ENCODE measurements at places on chromosomes 3 and 15.

GRCh38 chr15:90654233-90655136 lies 62.7 kb upstream of the BLM start:
- peak overlapping the region; percentile 36 for H3K27ac ChIP-seq
- H3K27me3 ChIP-seq: peaks cover 10% of the 10 kb centered on the region
- ATAC-seq: no peak
- no peak overlapping the region for H3K4me3 ChIP-seq
- H3K4me1 ChIP-seq: peaks cover 22% of the 10 kb centered on the region
- no peaks in the 10 kb centered on the region for H3K36me3 ChIP-seq

GRCh38 chr3:34777386-34777785 lies 861.9 kb upstream of the ARPP21 start:
- H3K4me3 ChIP-seq: no peak overlapping the region
- H3K27ac ChIP-seq: no peak overlapping the region
- H3K36me3 ChIP-seq: no peaks in the 10 kb centered on the region

DNA sequence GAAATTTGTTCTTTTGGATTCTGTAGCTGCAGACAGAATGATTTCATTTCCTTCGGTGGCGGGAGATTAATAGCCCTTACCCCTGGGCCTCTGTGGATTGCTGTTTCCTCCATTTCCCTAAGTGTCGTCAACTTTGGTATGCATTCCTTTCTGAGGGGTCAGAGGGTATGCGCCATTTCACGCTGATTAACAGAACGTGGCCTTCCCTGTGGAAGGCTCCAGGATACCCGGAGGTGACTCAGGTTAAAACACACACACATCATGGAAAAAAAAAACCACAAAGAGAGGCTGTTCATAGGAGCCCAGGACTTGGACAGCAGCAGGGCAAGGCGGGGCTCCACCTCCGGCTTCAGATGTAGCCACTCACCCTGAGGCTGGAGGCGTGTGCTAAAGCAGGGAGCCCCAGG lies 51.9 kb downstream of the EPHB1 start:
- no peak for ATAC-seq
- H3K27me3 ChIP-seq: no peaks in the 10 kb centered on the region
- no peak overlapping the region for H3K27ac ChIP-seq
- no peaks in the 10 kb centered on the region for H3K4me1 ChIP-seq

GRCh38 chr15:101064795-101065569 lies 145.8 kb downstream of the LRRK1 start:
- no peak overlapping the region for H3K4me3 ChIP-seq
- no peaks in the 10 kb centered on the region for H3K27me3 ChIP-seq
- H3K27ac ChIP-seq: no peak overlapping the region
- no peaks in the 10 kb centered on the region for H3K4me1 ChIP-seq
- no peaks in the 10 kb centered on the region for H3K36me3 ChIP-seq

DNA sequence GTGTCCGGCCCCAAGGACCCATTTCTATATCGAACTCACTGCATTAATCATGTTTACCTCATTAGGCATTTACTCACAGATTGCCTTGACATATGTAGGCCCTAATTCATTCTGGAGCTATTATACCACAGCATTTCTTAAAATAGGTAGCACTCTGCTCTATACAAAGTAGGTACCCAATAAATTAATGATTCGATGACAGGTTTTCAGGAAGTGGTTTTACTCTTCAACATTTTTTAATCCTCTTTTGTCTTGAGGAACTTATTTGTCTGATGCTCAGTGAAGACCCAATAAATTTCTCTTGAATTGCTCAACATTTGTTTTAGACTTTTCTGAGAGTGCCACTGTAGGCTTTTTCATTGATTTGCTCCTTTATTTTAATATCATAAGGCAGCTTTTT lies 12.1 kb downstream of the TGFBR2 start:
- H3K36me3 ChIP-seq: peaks cover 100% of the 10 kb centered on the region
- no peaks in the 10 kb centered on the region for H3K27me3 ChIP-seq
- no peak for ATAC-seq
- peaks cover 37% of the 10 kb centered on the region for H3K4me1 ChIP-seq

DNA sequence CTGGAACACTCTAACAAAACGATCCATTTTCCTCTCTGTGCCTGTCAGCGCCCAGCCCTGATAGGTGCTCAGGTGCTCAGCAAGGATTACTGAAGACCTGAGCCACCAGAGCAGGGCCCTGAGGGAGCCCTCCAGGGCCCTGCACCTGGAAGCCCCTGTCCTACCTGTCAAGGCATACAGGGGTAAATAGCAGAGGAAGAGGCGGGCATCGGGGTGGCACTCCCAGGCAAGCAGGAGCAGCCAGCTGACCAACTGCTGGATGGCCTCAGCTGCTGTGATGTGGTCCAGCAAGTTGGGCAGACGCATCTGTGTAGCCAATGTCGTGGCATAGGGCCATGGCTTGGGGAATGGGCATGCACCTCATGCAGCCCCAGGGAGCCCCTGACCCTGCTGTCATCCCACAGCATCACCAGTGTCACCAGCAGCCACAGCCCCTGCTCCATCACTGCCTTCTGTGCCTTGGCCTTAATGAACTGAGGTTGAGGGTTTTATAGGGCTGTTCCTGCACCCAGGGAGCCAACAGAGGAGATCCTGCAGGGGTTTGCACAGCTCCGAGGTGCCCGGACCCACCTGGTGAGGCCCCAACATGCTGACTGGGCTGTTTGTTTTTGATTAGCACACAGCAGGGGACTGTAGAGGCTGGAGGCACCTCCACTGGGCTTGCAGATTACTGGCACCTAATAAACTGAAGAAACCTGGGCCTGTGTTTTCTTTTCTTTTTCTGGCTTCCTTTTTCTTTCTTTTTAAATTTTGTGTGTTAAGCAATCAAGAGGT lies 7.9 kb upstream of the WDR6 start:
- H3K36me3 ChIP-seq: peaks cover 15% of the 10 kb centered on the region
- H3K4me3 ChIP-seq: no peak overlapping the region
- ATAC-seq: no peak
- peaks cover 12% of the 10 kb centered on the region for H3K4me1 ChIP-seq
- H3K27ac ChIP-seq: peak overlapping the region; percentile 81

DNA sequence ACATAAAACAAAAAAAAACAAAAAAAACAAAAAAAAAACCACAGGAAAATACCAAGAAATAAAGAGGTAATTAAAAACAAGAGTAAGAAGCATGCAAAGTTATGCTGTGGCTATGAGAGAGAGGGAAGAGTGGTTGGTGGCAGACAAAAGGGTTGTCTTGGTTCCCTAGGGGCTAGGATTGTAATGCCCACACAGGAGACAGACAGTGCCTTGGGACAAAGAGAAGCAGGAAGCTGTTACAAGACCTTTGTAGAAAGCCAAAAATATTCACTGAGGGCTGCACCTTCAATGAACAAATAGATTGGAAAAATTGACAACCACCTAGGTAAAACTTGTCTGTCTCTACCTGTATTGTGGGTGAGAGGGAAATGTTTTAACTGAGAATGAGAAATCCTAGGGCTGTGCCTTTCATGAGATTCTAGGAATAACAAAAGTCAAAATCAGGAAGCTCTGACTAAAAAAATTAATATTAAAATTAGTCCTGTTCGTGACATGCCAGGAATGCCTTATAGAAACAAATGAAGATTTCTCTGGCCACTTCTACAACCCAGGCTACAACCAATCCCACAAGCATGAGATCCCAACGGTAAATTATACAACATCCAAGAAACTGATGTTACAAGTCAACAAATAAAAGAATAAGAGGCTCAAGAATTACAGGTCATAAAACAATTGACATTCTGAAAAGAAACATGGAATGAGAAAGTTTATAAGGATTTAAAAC lies 45.0 kb upstream of the PRICKLE2 start:
- no peaks in the 10 kb centered on the region for H3K36me3 ChIP-seq
- no peak for ATAC-seq
- no peak overlapping the region for H3K4me3 ChIP-seq

- H3K4me3 ChIP-seq: peak within 1 kb of the TSS; percentile 61
- H3K4me1 ChIP-seq: no peaks in the 10 kb centered on the region
- H3K36me3 ChIP-seq: no peaks in the 10 kb centered on the region
Measured at GRCh38 chr3:152834776-152835600, at the start of gene P2RY1. Gene P2RY1, plus strand, starts transcription at chr3:152835131. Its CDS starts 652 bp downstream, at chr3:152835783.

DNA sequence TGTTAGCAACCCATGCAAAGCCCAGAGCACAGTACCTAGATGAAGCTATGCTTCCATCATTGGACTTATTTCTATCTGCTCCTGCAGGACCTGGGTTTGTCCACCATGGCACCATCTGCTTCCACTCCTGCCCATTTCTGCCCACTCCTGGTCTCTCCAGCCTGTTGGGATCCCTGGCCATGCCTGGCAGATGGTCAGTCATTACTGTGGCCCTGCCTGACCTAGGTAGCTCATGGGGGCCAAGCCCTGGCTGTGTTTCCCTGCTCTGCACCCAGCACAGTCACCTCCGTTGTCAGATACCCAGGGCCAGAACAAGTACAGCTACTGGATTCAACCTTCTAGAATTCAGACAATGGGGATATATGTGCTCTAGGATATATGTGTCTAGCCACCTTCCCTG lies 185.8 kb upstream of the TLE3 start:
- H3K36me3 ChIP-seq: no peaks in the 10 kb centered on the region
- no peak for ATAC-seq
- H3K27ac ChIP-seq: no peak overlapping the region
- no peaks in the 10 kb centered on the region for H3K27me3 ChIP-seq
- H3K4me1 ChIP-seq: no peaks in the 10 kb centered on the region
- H3K4me3 ChIP-seq: no peak overlapping the region

- H3K27ac ChIP-seq: no peak overlapping the region
- no peaks in the 10 kb centered on the region for H3K4me1 ChIP-seq
- ATAC-seq: no peak
- H3K27me3 ChIP-seq: no peaks in the 10 kb centered on the region
- peaks cover 8% of the 10 kb centered on the region for H3K36me3 ChIP-seq
Measured at GRCh38 chr15:99310745-99311144, 59.5 kb downstream of the LRRC28 start.

DNA sequence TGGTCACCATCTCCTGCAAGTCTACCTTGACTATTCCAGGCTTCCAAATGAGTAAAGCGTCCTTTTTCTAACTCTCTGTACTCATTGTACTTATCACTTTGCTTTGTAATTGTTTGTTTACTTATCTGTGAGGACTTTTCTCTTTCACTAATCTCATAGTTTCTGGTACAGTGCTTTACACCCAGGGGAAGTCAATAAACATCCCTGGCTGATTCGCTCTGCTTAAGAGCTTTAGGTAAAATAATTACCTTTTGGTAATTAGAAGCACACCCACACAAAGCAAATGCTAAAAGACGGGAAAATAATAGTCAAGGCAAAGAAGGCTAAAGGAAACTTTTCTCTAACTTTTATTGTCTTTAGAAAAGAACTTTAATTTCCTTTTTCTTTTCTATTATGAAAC lies 466.9 kb upstream of the ROBO1 start:
- no peaks in the 10 kb centered on the region for H3K4me1 ChIP-seq
- H3K4me3 ChIP-seq: no peak overlapping the region
- H3K27ac ChIP-seq: no peak overlapping the region
- H3K36me3 ChIP-seq: no peaks in the 10 kb centered on the region

- H3K4me3 ChIP-seq: no peak overlapping the region
- peaks cover 15% of the 10 kb centered on the region for H3K27me3 ChIP-seq
- no peaks in the 10 kb centered on the region for H3K4me1 ChIP-seq
- no peaks in the 10 kb centered on the region for H3K36me3 ChIP-seq
Measured at GRCh38 chr3:150110097-150110496, 139.4 kb upstream of the PFN2 start.

DNA sequence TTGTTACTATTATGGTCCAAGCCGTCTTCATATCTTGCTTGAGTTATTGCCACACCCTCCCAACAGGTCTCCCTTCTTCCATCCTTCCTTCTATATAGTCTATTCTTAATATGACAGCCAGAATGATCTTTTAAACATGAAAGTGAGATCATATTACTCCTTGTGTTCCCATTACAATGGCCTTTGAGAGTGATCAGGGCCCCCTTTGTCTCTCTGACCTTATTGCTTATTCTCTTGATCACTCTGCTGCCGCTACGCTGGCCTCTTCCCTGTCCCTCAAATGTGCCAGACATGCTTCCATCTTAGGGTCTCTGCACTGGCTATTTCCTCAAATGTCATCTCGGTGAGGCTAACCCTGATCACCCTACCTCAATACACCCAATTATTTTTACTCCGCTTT lies 38.1 kb downstream of the UBE2E2 start:
- H3K36me3 ChIP-seq: no peaks in the 10 kb centered on the region
- ATAC-seq: no peak
- H3K4me3 ChIP-seq: no peak overlapping the region
- no peaks in the 10 kb centered on the region for H3K4me1 ChIP-seq

DNA sequence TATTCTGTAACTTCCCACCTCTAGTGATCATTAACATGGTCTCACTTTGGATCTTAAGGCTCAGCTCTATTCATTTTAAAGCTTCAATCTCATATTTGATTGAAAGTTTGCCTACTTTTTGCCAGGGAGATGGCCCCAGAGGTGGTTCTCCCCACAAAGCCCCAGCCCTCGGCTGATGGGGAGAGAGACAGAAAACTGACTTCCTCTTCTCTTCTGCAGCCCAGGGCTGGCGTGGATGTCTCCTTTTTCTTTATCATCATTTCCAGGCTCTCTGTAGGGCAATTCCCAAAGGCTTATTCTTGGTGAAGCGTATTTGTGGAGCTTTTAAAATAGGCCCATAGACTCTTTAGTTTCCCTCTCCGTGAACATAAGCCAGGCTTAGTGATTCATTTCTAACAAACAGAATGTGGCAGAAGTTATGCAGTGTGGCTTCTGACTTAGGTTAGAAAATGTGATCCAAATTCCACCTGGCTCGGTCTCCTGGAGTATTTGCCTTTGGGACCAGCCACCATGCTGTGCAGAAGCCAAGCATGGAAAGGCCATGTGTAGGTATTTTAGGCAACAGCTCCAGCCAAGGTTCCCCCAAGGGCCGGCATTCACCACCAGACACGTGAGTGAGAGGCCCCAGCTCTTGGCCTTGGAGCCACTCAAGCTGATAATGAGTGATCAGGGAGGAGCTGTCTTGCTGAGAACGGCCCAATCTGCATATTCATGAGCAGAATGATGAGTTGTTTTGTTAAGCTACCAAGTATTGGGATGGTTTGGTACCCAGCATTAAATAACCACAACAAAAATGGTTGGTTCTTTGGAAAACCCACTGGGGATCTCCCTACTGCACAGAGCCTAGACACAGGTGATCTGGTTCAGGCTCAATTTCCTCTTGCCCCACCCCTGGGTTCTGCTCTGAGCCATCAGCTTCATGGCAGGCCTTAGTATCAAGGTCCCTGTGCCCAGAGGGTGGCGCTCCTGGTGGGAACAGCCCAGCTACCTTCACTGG lies 353.2 kb upstream of the PROK2 start:
- peak overlapping the region; percentile 18 for H3K4me3 ChIP-seq
- H3K4me1 ChIP-seq: peaks cover 8% of the 10 kb centered on the region
- peaks cover 14% of the 10 kb centered on the region for H3K27me3 ChIP-seq
- peak; percentile 92 for ATAC-seq
- no peaks in the 10 kb centered on the region for H3K36me3 ChIP-seq
- H3K27ac ChIP-seq: no peak overlapping the region

- ATAC-seq: no peak
- peaks cover 22% of the 10 kb centered on the region for H3K4me1 ChIP-seq
- peaks cover 29% of the 10 kb centered on the region for H3K27me3 ChIP-seq
- no peak overlapping the region for H3K27ac ChIP-seq
- peak overlapping the region; percentile 76 for H3K4me3 ChIP-seq
Measured at GRCh38 chr15:48962662-48963523, 826 bp downstream of the SHC4 start.

DNA sequence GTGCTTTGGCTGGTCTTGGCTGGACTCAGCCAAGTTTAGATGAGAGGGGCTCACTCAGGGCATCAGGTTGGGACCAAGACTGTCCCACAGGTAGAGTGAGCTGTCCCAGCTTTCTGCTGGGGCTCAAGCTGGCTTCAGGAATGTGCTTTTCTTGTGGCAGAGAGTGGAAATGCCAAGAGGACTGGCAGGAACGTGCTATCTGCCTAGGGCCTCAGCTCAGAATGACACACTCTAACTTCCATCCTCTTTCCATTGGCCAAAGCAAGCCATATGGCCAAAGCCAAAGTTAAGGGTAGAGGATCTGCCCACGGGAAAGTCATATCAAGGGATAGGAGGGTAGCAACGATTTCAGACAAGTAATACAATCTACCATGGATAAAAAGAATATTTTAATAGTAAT lies 178.8 kb downstream of the ABHD5 start:
- H3K4me1 ChIP-seq: no peaks in the 10 kb centered on the region
- no peak overlapping the region for H3K4me3 ChIP-seq

Data from activated T-helper 17 cell treated with anti-CD3 and anti-CD28 coated beads, Interleukin-2, amount 50 U/mL, for 72 hours (primary cell).